ENCODE measurements at places on chromosomes 7 and 10.

- no peak overlapping the region for H3K4me3 ChIP-seq
- peaks cover 23% of the 10 kb centered on the region for H3K36me3 ChIP-seq
- no peak overlapping the region for H3K27ac ChIP-seq
- peaks cover 9% of the 10 kb centered on the region for H3K4me1 ChIP-seq
These were observed 124.3 kb downstream of the NEURL1 start for GRCh38 chr10:103617602-103618385.

DNA sequence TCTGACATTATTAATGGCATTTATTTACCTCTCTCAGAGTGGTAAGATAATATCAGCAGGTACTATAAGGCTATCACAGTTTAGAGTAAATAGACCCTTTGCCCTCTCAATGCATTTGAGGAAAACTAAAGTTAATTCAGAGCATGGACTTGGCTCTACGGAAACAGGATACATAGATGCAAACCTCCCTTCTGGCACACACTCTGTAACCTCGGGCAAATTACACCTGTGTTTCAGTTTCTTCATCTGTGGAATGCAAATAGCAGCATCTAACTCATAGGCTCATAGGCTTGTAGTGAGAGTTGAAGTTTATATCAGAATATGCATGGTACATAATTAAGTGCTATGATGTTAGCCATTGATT lies 5.6 kb downstream of the RAPGEF5 start:
- H3K27ac ChIP-seq: no peak overlapping the region
- H3K36me3 ChIP-seq: peaks cover 3% of the 10 kb centered on the region
- H3K4me1 ChIP-seq: peaks cover 8% of the 10 kb centered on the region
- H3K4me3 ChIP-seq: no peak overlapping the region
- H3K27me3 ChIP-seq: peaks cover 16% of the 10 kb centered on the region

- DNase-seq: no peak
- H3K27me3 ChIP-seq: no peaks in the 10 kb centered on the region
- H3K4me1 ChIP-seq: no peaks in the 10 kb centered on the region
- no peaks in the 10 kb centered on the region for H3K36me3 ChIP-seq
These were observed 38.6 kb downstream of the YKT6 start for GRCh38 chr7:44239361-44239760.

- no peak for DNase-seq
- no peaks in the 10 kb centered on the region for H3K36me3 ChIP-seq
- no peak overlapping the region for H3K27ac ChIP-seq
- H3K4me3 ChIP-seq: no peak overlapping the region
- H3K4me1 ChIP-seq: no peaks in the 10 kb centered on the region
These were observed 224.6 kb downstream of the RELN start for GRCh38 chr7:103764901-103765300.

DNA sequence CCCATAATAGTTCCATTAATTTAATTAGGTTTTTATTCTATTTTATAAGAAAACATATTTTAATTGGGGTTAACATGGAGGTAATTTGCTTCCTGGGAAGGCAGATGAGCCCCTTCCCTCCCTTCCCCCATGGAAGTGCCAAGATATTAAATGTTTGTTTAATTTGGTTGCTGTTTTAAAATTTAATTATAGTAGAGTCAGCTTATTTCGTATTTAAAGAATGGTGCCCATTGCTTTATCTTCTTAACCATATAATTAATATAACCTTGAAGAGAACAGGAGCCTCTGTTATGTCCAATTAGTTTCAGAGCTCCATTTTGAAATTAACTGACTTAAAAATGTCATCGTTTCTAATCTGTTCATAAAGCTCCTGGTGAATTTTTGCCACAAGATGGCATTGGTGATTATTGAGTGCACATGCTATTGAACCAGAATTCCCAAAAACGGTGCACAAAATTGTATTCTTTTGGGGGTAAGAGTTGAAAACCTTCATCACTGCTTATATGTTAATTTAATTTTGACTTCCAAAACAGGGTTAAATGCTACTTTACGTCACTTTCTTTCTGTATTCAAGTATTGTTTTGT lies 26.0 kb downstream of the KLHDC10 start:
- H3K27ac ChIP-seq: no peak overlapping the region
- peaks cover 3% of the 10 kb centered on the region for H3K36me3 ChIP-seq
- DNase-seq: no peak
- no peaks in the 10 kb centered on the region for H3K27me3 ChIP-seq
- H3K4me1 ChIP-seq: no peaks in the 10 kb centered on the region
- H3K4me3 ChIP-seq: no peak overlapping the region

- H3K4me1 ChIP-seq: peaks cover 12% of the 10 kb centered on the region
- DNase-seq: no peak
- no peaks in the 10 kb centered on the region for H3K36me3 ChIP-seq
These were observed 31.5 kb upstream of the PRLHR start for GRCh38 chr10:118626953-118627352.

- DNase-seq: no peak
- H3K27ac ChIP-seq: peak overlapping the region; percentile 27
- no peak overlapping the region for H3K4me3 ChIP-seq
- H3K36me3 ChIP-seq: no peaks in the 10 kb centered on the region
- H3K4me1 ChIP-seq: peaks cover 55% of the 10 kb centered on the region
These were observed 10.9 kb downstream of the FAM3C start for GRCh38 chr7:121385056-121385799.

DNA sequence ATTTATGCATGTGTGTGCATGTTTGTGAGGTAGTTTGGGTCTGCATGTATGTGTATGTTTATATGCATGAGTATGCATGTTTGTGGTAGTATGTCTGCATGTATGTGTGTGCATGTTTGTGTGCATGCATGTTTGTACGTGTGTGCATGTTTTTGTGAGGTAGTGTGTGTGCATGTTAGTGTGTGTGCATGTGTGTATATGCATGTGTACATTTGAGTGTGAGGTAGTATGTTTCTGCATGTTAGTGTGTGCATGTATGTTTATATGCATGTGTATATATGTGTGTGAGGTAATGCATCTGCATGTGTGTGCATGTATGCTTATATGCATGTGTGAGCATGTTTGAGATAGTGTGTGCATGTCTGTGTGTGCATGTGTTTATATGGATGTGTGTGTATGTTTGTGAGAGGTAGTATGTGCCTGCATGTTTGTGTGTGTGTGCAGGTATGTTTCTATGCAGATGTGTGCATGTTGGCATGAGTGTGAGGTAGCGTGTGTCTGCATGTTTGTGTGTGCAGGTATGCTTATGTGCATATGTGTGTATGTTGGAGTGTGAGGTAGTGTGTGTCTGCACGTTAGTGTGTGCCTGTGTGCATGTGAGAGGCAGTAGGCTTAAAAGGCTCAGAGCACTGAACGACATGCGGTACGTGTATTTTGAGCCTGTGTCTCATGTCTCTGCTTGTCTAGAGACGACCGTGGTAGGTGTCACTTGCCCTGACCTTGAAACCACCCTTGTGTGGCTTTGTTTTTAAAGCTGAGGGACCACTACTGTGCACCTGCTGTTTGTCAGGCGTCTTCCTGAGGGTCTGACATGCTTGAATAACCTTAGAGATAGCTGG lies 43.7 kb downstream of the PFKP start:
- DNase-seq: no peak
- no peak overlapping the region for H3K27ac ChIP-seq
- H3K4me3 ChIP-seq: no peak overlapping the region

GRCh38 chr10:97325754-97326153 lies 6.7 kb downstream of the FRAT1 start:
- H3K4me1 ChIP-seq: peaks cover 7% of the 10 kb centered on the region
- no peak overlapping the region for H3K27ac ChIP-seq
- H3K36me3 ChIP-seq: peaks cover 2% of the 10 kb centered on the region
- peaks cover 4% of the 10 kb centered on the region for H3K27me3 ChIP-seq
- H3K4me3 ChIP-seq: no peak overlapping the region

- no peak overlapping the region for H3K27ac ChIP-seq
- H3K36me3 ChIP-seq: no peaks in the 10 kb centered on the region
- H3K4me3 ChIP-seq: no peak overlapping the region
- no peaks in the 10 kb centered on the region for H3K27me3 ChIP-seq
- H3K4me1 ChIP-seq: peaks cover 10% of the 10 kb centered on the region
These were observed 27.0 kb upstream of the JAZF1 start for GRCh38 chr7:28207486-28208158.

- H3K36me3 ChIP-seq: peaks cover 32% of the 10 kb centered on the region
- no peak for DNase-seq
- H3K27ac ChIP-seq: no peak overlapping the region
- no peaks in the 10 kb centered on the region for H3K4me1 ChIP-seq
- no peak overlapping the region for H3K4me3 ChIP-seq
These were observed 385.6 kb downstream of the PLXNA4 start for GRCh38 chr7:132190683-132191082.

GRCh38 chr10:13340068-13340467 lies 8.0 kb downstream of the SEPHS1 start:
- DNase-seq: no peak
- H3K4me1 ChIP-seq: peaks cover 15% of the 10 kb centered on the region
- no peaks in the 10 kb centered on the region for H3K27me3 ChIP-seq
- no peak overlapping the region for H3K27ac ChIP-seq
- H3K36me3 ChIP-seq: peaks cover 5% of the 10 kb centered on the region

- H3K27ac ChIP-seq: peak overlapping the region; percentile 23
- no peaks in the 10 kb centered on the region for H3K27me3 ChIP-seq
- DNase-seq: no peak
- peaks cover 15% of the 10 kb centered on the region for H3K4me1 ChIP-seq
These were observed 11.3 kb upstream of the FXYD4 start for GRCh38 chr10:43360086-43360485.

- peak overlapping the region; percentile 92 for H3K4me3 ChIP-seq
- peak overlapping the region; percentile 93 for H3K27ac ChIP-seq
- peaks cover 31% of the 10 kb centered on the region for H3K4me1 ChIP-seq
- no peak for DNase-seq
These were observed 582 bp downstream of the TPST1 start for GRCh38 chr7:66205741-66206090.

- no peak for DNase-seq
- no peak overlapping the region for H3K27ac ChIP-seq
- H3K27me3 ChIP-seq: no peaks in the 10 kb centered on the region
These were observed 109.1 kb downstream of the SEPTIN7 start for GRCh38 chr7:35909870-35910357.

All from chondrocyte (in vitro differentiated cells).